ENCODE measurements at places on chromosomes 3 and 15.
A peak's percentile ranks its signal among the peaks of the same experiment; 100 is the strongest.

- peaks cover 46% of the 10 kb centered on the region for H3K4me1 ChIP-seq
- DNase-seq = peak; percentile 67
- no peaks in the 10 kb centered on the region for H3K36me3 ChIP-seq
- no peaks in the 10 kb centered on the region for H3K27me3 ChIP-seq
- peak overlapping the region; percentile 60 for H3K27ac ChIP-seq
- H3K4me3 ChIP-seq = no peak overlapping the region
Measured at GRCh38 chr3:100089812-100090668, 24.3 kb downstream of the FILIP1L start.

- no peaks in the 10 kb centered on the region for H3K27me3 ChIP-seq
- no peak overlapping the region for H3K27ac ChIP-seq
- H3K4me3 ChIP-seq = no peak overlapping the region
Measured at GRCh38 chr3:29324180-29324651, 43.3 kb downstream of the RBMS3 start.

GRCh38 chr3:14872706-14873105 is 53.9 kb downstream of the FGD5 start:
- H3K4me1 ChIP-seq = peaks cover 9% of the 10 kb centered on the region
- no peak overlapping the region for H3K27ac ChIP-seq
- DNase-seq = no peak
- no peak overlapping the region for H3K4me3 ChIP-seq

- no peaks in the 10 kb centered on the region for H3K36me3 ChIP-seq
- DNase-seq = peak; percentile 24
- H3K27ac ChIP-seq = peak overlapping the region; percentile 83
- peaks cover 16% of the 10 kb centered on the region for H3K4me1 ChIP-seq
Measured at GRCh38 chr15:55993804-55994560, 570 bp upstream of the NEDD4 start.

DNA sequence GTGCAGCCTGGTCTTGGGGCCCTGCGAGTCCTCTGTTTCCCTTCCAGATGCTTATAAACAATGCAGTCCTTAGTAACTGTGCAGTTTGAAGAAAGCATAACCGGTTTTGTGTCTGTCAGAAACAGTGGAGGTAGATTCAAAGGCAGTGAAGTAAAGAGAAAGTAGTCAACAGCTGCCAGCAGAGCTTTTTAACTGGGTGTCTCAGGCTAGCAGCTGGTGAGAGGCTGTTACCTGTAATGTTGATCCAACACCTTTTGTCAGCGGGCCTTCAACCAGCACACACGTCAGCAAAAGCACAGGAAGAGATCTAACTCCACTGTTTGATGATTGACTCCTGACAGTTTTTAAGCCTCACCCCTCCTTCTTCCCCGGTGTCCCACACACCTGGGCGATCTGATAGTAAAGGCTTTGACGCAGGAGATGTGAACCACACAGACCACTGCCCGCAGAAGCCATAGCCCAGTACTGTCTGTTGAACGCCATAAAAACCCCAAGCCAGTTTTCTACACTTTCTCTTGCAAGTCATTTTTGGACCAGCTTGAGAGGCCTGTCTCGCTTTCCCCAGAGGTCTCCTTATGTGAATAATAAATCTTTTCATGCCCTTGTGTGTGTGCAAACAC is 178.0 kb downstream of the FMN1 start:
- no peaks in the 10 kb centered on the region for H3K4me1 ChIP-seq
- H3K27me3 ChIP-seq = no peaks in the 10 kb centered on the region
- H3K4me3 ChIP-seq = no peak overlapping the region
- no peaks in the 10 kb centered on the region for H3K36me3 ChIP-seq
- no peak overlapping the region for H3K27ac ChIP-seq

DNA sequence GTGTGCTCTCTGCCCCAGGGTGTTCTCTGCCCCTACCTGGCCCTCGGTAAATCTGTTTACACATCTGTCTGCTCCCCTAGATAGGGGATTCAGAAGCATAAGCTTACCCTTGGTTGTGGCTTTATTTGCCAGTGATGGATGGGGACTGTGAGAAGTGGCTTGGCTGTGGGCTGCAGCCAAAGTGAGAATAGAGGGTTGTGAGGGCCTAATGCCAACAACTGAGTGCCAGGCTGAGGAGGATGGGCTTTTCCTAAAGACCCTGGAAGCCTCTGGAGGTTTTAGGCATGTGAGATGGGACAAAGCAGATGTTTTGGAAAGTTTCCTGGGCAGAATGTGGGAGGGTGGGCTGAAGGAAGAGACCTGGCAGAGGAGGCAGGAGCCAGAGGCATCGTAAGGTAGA is 15.4 kb upstream of the APEH start:
- no peaks in the 10 kb centered on the region for H3K27me3 ChIP-seq
- H3K36me3 ChIP-seq = no peaks in the 10 kb centered on the region
- H3K4me1 ChIP-seq = peaks cover 11% of the 10 kb centered on the region
- H3K27ac ChIP-seq = no peak overlapping the region
- DNase-seq = no peak
- H3K4me3 ChIP-seq = no peak overlapping the region

- DNase-seq = peak; percentile 27
- peaks cover 39% of the 10 kb centered on the region for H3K4me1 ChIP-seq
- H3K27me3 ChIP-seq = no peaks in the 10 kb centered on the region
- no peaks in the 10 kb centered on the region for H3K36me3 ChIP-seq
- no peak overlapping the region for H3K27ac ChIP-seq
- H3K4me3 ChIP-seq = no peak overlapping the region
Measured at GRCh38 chr3:140822401-140823047, 119.1 kb upstream of the SLC25A36 start.

GRCh38 chr15:79381593-79381992 is 50.5 kb upstream of the MINAR1 start:
- H3K36me3 ChIP-seq = no peaks in the 10 kb centered on the region
- H3K4me3 ChIP-seq = no peak overlapping the region
- no peaks in the 10 kb centered on the region for H3K27me3 ChIP-seq
- no peak overlapping the region for H3K27ac ChIP-seq
- DNase-seq = peak; percentile 4

DNA sequence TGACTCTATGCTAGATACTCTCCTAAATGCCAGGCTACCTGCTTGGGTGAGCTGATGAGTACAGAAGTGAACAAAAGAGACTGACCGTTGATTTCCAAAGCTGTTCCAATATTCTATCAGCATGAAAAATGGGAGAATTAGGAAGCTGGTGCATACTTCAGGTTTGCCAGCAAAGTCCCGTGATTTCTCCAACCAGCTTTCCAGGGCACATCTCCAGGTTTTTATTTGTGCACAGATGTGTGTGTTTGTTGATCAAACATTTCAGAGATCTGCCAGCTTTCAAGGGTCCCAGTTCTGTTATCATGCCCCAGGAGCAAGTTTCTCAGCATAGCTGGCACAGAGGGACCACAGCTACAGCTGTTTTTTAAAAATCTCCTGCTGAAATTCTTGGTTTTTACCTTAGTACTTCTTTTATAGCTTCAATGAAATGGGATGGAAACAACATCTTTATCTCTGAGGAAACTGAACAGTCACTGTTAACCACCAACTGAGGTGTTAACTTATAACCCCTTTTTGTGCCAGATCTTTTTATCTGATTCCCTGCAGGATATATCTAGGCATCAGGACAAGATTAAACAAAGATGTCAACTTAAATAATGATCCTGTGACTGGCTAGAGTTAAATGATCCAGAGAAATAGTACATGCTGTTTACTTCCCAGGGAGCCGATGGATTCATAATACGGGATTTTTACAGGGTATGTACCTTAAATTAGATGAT is 380.8 kb downstream of the GRM7 start:
- no peaks in the 10 kb centered on the region for H3K27me3 ChIP-seq
- no peak overlapping the region for H3K4me3 ChIP-seq
- no peaks in the 10 kb centered on the region for H3K36me3 ChIP-seq
- no peak for DNase-seq
- H3K27ac ChIP-seq = no peak overlapping the region
- no peaks in the 10 kb centered on the region for H3K4me1 ChIP-seq

DNA sequence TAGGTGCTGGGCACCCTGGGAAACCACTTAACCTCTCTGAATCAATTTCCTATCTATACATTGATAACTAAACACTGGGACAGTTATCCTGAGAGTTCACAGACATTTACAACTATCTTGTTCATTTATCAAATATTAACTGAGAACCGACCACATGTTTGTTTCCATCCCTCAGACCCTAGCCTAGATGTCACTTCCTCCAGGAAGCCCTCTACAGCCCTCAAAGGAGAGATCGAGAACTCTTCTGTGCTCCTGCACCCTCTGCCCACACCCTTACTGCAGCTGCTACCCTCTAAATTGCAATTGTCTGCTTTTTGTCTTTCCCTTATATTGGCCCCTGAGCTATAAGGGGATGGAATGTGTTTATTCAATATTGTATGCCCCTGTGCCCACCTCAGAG is 46.1 kb downstream of the SRGAP3 start:
- H3K4me3 ChIP-seq = no peak overlapping the region
- peaks cover 21% of the 10 kb centered on the region for H3K4me1 ChIP-seq
- no peak overlapping the region for H3K27ac ChIP-seq
- H3K36me3 ChIP-seq = no peaks in the 10 kb centered on the region

- H3K4me3 ChIP-seq = no peak overlapping the region
- H3K4me1 ChIP-seq = no peaks in the 10 kb centered on the region
- no peak overlapping the region for H3K27ac ChIP-seq
- peaks cover 8% of the 10 kb centered on the region for H3K27me3 ChIP-seq
- no peaks in the 10 kb centered on the region for H3K36me3 ChIP-seq
Measured at GRCh38 chr3:150875548-150875947, 29.7 kb downstream of the MINDY4B start.

GRCh38 chr15:80787316-80787715 is 8.1 kb downstream of the CEMIP start:
- H3K27ac ChIP-seq = no peak overlapping the region
- H3K4me3 ChIP-seq = no peak overlapping the region
- H3K36me3 ChIP-seq = peaks cover 74% of the 10 kb centered on the region
- DNase-seq = no peak
- H3K4me1 ChIP-seq = peaks cover 10% of the 10 kb centered on the region

DNA sequence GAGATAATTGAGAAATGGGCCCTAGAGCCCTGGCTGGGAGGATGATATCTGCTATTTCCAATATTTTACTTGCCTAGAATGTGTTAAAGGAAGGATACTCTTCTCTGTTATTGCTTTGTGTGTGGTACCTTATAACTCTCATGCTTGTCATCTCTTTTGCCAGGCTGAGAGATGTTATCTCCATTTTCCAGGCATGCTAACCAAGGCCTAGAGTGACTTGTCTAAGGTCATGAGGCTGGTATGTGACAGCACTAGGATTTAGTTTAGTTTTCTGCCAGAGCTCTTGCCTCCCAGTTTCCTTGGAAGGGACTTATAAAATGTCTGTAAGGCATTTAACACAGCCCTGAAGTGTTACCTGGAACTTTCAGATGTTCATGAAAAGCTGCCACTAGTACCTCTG is 1.4 kb downstream of the CLK3 start:
- peak overlapping the region; percentile 93 for H3K27ac ChIP-seq
- peaks cover 39% of the 10 kb centered on the region for H3K4me1 ChIP-seq
- DNase-seq = no peak
- peaks cover 29% of the 10 kb centered on the region for H3K36me3 ChIP-seq

GRCh38 chr3:184491867-184492615 is 69.5 kb upstream of the EPHB3 start:
- H3K4me3 ChIP-seq = no peak overlapping the region
- H3K27me3 ChIP-seq = peaks cover 47% of the 10 kb centered on the region
- H3K36me3 ChIP-seq = no peaks in the 10 kb centered on the region

DNA sequence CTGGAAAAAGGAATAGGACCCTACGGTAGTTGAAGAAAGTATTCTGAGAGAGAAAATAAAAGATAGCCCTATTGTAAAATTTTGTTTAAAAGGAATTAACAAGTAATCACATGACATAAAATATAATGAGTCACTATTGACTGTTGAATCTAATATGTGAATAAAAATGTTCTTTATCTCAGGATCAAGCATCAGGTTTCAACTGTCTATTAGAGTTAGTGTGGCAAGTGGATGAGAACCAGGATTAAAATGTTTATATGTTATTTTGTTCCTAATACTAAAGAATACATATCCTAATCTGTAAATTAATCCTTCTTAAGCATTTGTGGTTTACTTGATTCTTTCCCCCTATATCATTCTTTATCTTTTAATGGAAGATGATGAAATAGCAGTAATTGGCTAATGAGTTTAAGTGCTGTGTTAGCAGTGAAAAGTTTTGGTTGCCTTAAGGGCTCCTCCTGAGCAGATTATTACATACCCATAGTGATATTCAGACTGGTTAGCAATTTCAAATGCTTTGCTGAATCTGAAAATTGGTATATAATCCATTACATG is 101.8 kb upstream of the BCHE start:
- no peaks in the 10 kb centered on the region for H3K36me3 ChIP-seq
- H3K4me3 ChIP-seq = no peak overlapping the region

- no peaks in the 10 kb centered on the region for H3K4me1 ChIP-seq
- H3K36me3 ChIP-seq = no peaks in the 10 kb centered on the region
- DNase-seq = peak; percentile 8
Measured at GRCh38 chr3:69671082-69671952, 67.9 kb upstream of the MITF start.

- H3K4me3 ChIP-seq = no peak overlapping the region
- H3K27ac ChIP-seq = no peak overlapping the region
- H3K27me3 ChIP-seq = no peaks in the 10 kb centered on the region
- peaks cover 44% of the 10 kb centered on the region for H3K4me1 ChIP-seq
- peak; percentile 40 for DNase-seq
Measured at GRCh38 chr3:149967086-149967685, 3.5 kb downstream of the PFN2 start.

GRCh38 chr3:49378249-49378895 is 20.2 kb upstream of the GPX1 start:
- peak; percentile 18 for DNase-seq
- no peak overlapping the region for H3K27ac ChIP-seq
- no peaks in the 10 kb centered on the region for H3K27me3 ChIP-seq
- peaks cover 22% of the 10 kb centered on the region for H3K36me3 ChIP-seq

DNA sequence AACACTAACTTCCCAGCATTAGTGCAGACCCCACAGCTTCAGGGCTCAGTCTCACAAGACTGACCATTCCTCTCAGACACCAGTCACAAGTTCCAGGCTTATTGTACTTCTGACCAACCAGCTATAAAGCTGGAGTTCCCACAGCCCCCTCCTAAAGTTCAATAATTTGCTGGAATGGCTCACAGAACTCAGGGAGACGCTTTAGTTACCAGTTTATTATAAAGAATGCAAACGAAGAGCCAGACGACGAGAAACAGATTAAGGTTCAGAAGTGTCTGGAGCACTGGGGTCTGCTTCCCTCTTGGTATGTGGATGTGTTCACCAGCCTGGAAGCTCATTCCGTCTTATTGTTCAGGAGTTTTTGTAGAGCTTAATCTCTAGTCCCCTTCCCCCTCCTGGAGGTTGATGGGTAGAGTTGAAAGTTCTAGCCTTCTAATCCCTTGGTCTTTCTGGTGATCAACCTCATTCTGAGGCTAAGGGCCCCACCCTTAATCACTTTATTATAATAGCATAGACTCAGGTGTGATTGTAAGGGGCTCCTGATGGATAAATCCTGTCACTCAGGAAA is 4.8 kb upstream of the CSRNP1 start:
- H3K27me3 ChIP-seq = no peaks in the 10 kb centered on the region
- DNase-seq = no peak
- no peak overlapping the region for H3K4me3 ChIP-seq
- H3K36me3 ChIP-seq = no peaks in the 10 kb centered on the region

- no peaks in the 10 kb centered on the region for H3K27me3 ChIP-seq
- no peaks in the 10 kb centered on the region for H3K4me1 ChIP-seq
- no peaks in the 10 kb centered on the region for H3K36me3 ChIP-seq
- no peak overlapping the region for H3K27ac ChIP-seq
- DNase-seq = no peak
Measured at GRCh38 chr3:181794011-181794790, 82.5 kb downstream of the SOX2 start.
